ENCODE measurements at places on chromosomes 4 and X.

DNA sequence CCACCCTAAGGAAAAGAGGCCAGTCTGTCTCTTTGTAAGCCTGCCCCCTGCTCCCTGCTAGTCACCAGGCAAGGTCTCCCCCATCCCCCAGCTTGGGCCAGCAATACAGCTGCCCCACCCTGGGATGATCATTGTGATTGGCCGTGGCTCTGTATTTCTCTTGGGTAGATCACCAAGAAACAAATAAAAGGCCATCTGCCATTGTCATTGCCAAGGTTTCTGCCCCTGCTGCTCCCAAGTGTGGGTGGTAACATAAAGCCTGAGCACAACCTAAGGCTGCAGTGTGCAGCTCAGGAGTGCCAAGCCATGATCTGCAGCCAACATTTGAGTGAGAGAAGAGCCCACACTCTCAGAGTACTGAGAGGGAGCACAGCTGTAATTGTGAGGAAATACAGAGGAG, 241.0 kb upstream of the POF1B start:
- DNase-seq, result no peak

DNA sequence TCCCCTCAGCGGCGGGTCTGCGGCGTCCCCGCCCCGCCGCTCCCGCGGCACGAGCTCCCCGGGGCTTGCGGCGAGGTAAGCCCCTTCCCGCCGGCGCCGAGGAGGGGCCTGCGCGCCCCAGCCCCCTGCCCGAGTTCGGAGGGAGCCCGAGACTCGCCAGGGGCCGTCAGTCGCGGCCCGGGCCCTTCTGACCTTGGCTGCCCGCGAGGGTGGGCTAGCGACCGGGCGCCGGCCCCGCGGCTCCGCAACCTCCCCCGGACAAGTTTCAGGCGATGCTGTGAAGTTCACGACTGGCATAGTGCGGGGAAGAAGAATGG, 554 bp downstream of the CDKL5 start:
- peak; percentile 5 for DNase-seq

DNA sequence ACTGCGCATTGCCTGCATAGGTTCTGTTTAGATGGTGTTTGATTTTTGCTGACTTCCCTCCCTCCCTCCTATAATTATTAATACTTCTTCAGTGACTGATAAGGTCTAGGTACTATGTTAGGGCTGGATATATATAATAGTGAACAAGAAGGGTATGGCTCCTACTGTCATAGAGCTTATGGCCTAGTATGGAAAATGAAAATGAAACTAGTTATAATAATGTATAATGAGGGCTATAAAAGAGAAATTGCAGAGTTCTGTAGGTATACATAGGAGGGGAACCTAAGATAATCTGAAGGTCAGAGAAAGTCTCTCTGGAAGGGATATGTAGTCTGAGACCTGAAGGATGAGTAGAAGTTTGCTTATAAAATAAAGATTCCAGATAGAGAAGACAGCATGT, 102.1 kb downstream of the DCK start:
- no peak for DNase-seq

DNA sequence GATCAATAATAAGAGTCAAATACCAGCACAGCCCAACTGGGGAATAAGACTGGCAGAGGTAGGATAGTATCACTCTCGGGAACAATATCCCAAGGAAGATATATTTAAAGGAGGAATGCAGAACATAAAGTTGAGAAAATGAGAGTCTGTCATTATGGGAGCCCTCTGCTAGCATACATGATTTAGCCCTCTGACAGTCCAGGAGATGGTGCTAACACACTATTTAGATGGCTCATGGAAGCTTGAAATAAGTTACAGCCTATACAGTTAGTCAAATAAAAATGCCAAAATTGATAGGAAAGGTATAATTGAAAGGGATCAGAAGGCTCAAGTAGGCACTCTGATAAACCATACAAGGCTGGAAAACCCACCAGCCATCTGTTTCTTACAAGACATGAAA, 201.0 kb upstream of the NEIL3 start:
- DNase-seq, result no peak

GRCh38 chr4:54913751-54914526, 211.5 kb downstream of the KDR start:
- no peak for DNase-seq

GRCh38 chrX:2348211-2348610, 152.6 kb downstream of the DHRSX start:
- DNase-seq, result no peak

GRCh38 chr4:54439831-54440243, 210.7 kb downstream of the PDGFRA start:
- peak; percentile 30 for DNase-seq

DNA sequence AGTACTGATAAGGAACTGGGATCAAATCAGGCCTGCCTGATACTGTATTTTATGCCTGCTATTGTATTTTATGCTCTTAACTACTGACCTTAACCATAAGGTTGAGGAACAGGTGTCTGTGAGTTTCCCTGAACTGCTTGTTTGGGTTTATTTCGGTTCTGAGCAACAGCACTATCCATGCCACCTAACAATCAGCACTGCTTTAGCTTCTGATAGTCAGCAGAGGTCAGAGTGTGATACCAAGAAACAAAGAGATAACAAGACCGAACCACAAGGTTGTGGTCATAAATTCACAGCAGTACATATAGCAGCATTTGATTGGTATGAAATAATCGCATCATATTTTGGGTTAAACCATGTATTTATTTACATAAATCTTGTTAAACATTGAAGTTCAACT, 362.2 kb downstream of the FGF13 start:
- DNase-seq, result no peak

DNA sequence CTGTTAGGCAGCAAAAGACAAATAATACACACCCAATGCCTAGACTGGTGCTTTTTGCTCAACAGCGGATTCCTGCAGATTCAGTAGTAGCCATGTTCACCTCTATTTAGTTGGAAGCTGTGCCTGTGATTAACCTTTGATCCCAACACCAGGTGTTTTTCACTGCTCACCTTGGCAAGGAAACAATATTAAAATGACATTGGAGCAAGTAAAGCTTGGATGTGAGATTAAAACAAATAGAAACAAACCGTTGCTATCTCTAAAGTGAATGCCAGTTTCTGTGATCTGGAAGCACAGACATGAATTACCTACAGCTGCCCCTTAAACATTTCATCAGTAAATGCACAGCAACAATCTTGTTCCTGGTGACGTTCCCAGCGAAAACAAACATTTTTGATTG, 35.7 kb downstream of the MAGEB17 start:
- DNase-seq, result no peak

DNA sequence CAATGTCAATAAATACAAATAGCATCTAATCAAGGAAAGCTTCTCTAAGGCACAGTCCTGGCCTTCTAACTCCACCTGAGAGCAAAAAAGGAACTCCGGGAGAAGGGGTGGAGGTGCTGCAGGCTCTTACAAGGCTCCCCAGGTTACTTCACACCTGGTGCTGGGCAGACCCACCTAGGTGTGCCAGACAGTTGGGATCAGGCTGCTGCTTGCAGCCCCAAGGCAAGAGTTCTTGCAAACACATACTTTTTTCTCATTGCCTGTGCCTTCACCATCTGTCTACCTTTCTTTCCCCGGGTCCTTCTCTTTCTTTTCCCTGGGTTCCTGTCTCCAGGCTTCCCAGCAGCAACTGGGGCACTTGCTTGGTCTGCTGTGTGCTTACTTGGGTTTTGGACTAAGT, 81.4 kb upstream of the STIM2 start:
- no peak for DNase-seq

DNA sequence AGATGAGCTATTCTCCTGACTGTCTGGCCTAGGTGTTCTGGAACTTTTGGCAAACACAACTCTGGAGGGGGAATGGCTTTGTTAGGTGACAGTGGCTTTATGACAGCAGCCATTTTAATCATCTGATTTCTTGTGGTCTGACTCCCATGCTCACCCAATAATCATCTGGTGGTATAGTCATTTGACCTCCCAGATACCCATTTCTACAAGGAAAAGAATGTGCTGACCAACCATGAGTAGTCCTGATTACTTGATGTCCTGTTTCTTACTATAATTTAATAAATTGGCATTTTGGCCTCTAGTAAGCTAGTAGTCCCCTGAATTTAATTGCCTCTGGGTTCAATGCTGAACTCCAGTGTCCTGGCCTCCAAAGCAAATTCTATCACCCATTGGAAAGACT, 109.9 kb upstream of the DUSP21 start:
- DNase-seq, result no peak

- DNase-seq, result no peak
Measured at GRCh38 chrX:54794795-54795194, 3.3 kb downstream of the ITIH6 start.

- DNase-seq, result no peak
Measured at GRCh38 chr4:181550381-181550780, 692.8 kb upstream of the TENM3 start.

DNA sequence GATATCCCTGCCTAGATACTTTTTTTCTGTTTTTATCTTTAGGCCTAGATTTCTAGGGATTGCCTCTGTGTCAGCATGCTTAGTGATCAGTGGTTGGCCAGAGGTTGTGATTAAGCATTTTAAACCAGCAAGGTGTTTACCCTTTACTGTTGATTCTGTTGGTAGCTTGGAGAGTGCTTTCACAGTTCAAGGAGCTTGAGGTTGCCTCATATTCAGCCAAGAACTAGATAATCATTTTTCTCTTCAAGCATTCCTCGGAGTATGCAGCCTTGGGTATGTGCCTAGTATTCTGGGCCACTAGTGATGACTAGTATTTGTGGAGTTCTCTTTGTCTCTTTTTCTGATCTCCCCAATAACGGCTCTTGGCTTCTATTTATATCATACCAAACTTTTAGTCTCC, 20.4 kb downstream of the APOOL start:
- DNase-seq, result no peak

GRCh38 chrX:138710866-138711341, 613 bp downstream of the FGF13 start:
- no peak for DNase-seq

- no peak for DNase-seq
Measured at GRCh38 chr4:185914583-185915199, 102.7 kb upstream of the SORBS2 start.

DNA sequence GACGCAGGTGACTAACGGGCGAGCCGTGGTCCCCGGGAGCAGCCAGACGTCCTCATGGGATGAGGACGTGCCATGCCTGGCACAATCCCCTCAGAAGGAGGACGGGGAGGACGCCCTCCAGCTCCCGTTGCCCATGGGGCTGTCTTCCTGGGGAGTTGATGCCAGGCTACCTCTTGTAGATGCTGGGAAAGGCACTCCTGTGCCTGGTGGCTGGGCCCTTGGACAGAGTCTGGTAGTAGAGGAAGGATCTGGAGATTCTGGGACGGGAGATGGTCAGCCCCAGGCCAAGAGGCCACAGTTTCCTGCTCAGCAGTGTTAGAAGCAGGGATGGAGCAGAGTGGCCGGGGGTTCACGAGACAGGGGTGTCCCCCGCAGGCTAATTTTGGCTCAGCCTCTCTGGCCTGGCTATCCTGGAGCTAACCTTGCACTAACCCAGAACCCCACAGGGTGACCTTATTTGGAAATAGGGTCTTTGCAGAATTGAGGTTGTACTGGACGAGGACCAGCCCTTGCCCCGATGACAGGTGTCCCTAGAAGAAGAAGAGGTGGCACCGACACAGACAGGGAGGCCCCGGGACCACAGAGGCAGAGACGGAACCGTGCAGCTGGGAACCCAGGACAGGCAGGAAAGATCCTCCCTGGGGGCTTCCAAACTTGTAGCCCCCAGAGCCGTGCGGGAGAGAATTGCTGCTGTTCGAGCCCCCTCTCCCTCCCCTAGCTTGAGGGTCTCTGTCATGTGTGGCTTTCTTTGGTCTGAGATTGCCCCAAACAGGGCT, 50.1 kb upstream of the ADRA2C start:
- DNase-seq, result no peak

DNA sequence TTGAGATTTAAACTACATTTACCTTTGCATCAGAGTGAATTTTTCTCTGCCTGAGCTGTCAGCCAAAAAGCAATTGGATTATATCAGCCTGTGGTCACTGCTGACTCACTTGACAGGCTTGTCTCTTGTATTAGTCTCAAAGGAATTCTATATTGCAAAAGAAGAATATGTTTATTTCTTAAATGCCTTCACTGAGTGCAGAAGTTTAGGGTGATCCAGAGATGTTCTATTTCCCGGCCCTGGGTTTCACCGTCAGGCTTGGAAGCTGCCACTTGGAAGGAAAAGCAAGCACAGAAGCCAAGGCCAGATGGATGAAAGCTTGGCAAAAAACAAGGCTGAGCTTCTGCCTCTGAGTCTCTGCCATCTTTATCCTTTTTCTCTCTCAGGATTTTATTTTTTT, 80.9 kb downstream of the FAM114A1 start:
- DNase-seq, result no peak

GRCh38 chr4:143189528-143189927, 4.8 kb downstream of the USP38 start:
- DNase-seq, result no peak

DNA sequence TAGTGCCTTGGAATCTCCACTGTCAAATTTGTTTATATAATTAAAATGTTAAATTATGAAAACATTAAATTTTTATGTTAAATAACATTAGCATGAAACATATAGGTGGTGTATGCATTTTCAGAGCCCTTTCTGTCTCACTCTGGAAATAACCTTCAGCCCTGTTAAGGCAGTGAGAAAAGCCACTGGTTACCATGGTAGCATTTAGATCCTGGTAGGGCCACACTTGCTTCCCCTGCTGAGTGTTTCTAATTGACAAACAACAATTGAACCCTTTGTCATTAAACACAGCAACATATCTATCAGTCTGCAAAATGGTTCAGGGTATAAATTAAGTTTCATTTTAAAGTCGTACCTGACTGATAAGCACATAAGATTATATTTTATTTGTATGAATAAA, 63.5 kb downstream of the PDK3 start:
- peak; percentile 1 for DNase-seq

GRCh38 chr4:3375688-3376087, 66.1 kb upstream of the HGFAC start:
- DNase-seq, result no peak

DNA sequence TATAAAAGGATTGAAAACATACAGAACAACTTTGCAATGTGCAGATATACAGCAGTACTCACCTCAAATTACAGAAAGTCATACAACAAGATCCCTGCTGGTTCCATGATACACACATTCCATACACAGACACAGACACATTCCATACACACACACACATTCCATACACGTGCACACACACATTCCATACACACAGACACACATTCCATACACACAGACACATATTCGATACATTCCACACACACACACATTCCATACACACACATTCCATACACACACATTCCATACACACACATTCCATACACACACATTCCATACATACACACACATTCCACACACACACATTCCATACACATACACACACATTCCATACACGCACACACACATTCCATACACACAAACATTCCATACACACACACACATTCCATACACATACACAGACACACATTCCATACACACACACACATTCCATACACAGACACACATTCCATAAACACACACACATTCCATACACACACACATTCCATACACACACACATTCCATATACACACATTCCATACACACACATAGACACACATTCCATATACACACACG, 13.7 kb downstream of the LINC00632 start:
- no peak for DNase-seq

GRCh38 chr4:4805887-4806286, 53.6 kb upstream of the MSX1 start:
- DNase-seq, result no peak
